Breast epithelium (tissue), 4 donors: ENCODE measurements at places on chromosomes 7 and 10. TPM values are rescaled to one million over a fixed set of nuclear protein-coding genes. Genes with fewer than 3 reads are reported as not detected.

TMEM196 gene
- total RNA-seq, result not detected

GRCh38 chr10:63294781-63295180 is 161.7 kb downstream of the NRBF2 start:
- no peak for DNase-seq

RNF148 gene
- 11.8 TPM for total RNA-seq

- DNase-seq, result no peak
Measured at GRCh38 chr7:20229646-20230500, 12.7 kb upstream of the MACC1 start.

DNA sequence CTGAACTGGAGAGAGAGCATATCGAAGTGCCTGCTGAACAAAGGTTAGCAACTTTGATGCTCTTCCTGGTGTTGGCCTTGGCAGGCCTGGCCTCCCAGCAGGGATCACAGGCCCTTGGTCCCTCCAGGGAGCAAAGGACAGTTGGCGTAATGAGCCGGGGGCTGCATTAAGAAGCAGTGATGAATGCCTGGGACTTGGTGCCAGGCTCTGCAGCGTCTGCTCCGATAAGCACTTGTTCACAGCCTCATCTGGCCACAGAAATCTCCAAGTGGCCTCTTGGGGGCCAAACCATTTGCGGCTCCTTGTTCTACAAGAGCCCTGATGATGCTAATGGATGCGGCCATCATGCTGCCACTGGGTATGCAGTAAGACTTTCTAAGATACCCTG is 31.8 kb downstream of the CRHR2 start:
- no peak for DNase-seq

TLL2 gene
- under 0.01 TPM for total RNA-seq

DNA sequence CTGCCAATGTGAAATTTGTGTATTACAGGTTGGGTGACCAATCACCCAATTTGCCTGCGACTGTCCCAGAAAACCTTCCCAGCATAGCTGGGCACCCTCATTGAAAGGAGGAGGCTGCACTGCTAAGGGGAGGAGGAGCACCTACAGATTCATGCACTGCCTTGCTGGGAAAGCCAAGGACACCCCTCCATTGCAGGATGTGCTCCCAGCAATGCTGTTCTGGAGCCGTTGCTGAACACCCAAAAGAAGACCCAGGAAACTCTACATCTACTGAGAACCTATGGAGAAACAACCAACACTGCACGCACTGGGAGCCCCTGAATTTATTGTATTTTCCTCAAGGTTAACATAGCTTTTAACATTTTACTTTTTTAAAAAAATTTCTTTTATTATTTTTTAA is 238.2 kb upstream of the GRB10 start:
- no peak for DNase-seq
